T-helper 2 cell (primary cell): ENCODE measurements at places on chromosomes 1 and 21.

GRCh38 chr1:100145116-100145515 lies 12.2 kb downstream of the TRMT13 start:
- no peak for DNase-seq

DNA sequence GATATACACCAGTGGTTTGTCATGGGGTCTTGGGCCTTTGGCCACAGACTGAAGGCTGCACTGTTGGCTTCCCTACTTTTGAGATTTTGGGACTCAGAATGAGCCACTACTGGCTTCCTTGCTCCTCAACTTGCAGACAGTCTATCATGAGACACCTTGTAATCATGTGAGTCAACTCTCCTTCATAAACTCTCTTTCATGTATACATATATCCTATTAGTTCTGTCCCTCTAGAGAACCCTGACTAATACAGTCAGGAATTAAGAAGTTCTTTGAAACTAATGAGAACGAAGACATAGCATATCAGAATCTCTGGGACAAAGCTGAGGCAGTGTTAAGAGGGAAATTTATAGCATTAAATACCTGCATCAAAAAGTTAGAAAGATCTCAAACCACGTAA lies 110.8 kb downstream of the SLC5A9 start:
- no peak for DNase-seq

DNA sequence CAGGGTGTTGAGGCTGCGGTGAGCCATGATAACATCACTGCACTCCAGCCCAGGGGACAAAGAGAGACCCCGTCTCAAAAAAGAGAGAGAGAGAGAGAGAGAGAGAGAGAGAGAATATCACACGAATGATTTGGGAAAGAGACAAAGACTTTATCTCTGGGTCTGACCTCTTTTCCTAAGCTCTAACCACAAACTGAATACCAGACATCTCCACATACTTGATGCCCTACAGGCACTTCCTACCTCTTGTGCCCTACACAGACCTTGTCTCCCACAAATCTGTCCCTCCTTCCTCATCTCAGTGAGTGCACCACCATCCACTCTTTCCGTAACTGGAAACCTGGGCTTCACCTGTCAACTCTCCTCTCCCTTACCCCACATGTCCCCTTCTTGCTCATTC lies 27.0 kb upstream of the PTCH2 start:
- no peak for DNase-seq

- no peak for DNase-seq
Measured at GRCh38 chr1:43524804-43525203, 5.9 kb upstream of the PTPRF start.

DNA sequence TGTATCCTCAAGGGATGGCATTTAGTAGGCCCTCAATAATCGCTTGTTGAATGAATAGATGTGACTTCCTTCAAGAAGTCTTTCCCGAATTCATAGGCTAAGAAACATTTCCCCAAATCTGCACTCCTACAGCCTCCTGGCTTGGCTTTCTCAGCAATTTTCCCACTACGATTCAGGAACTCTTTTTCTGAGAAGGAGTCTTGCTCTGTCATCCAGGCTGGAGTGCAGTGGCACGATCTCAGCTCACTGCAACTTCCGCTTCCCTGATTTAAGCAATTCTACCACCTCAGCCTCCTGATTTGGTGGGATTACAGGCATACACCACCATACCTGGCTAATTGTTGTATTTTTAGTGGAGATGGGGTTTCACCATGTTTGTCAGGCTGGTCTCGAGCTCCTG lies 37.9 kb upstream of the IFFO2 start:
- no peak for DNase-seq

DNA sequence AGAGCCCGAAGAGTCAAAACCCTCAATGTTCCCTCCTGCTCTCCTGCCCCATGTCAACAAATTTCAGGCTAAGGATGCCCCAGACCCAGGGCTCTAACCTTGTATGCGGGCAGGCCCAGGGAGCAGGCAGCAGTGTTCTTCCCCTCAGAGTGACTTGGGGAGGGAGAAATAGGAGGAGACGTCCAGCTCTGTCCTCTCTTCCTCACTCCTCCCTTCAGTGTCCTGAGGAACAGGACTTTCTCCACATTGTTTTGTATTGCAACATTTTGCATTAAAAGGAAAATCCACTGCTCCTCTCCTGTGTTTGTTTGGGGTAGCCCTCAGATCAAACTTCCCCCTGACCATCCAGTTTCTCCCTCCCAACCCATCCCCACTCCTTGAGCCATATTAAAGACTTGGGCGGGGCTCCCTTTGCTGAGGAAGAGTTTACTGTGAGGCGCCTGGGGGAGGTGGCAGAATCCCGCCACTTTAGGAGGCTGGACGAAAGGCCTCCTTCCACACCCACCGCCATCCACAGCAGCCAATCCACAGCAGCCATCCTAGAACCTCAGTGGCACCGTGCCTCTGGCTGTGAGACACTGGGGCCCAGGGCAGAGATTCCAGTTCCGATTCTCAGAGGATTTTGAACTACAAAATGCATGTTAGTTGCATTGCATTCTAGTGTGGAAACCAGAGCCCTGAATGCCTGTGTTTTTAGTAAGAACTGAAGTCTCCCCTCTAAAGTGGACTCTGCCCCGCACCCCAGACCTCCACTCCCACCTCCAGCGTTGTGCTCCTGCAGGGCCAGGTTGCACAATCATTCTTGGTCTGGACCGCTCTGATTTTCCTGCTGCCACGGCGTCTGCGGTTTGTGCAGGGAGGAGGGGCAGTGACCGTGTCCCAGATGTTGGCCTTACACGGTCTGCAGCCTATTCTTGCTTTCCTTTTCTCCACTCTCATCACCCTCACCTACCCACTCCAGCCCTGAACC lies 3.0 kb downstream of the OLFML3 start:
- no peak for DNase-seq

DNA sequence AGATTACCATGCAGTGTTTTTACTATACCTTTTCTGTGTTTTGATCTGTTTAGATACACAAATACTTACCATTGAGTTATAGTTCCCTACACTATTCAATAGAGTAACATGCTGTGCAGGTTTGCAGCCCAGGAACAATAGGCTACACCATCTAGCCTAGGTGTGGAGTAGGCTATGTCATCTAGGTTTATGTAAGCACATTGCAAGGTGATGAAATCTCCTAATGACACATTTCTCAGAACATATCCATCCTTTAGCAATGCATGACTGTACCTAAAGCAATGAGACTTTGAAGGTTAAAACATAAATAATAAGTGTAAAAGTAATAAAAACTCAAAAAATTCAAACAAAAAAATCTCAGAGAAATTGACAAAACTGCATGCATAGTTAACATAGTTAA lies 358.6 kb downstream of the USH2A start:
- DNase-seq: no peak

- DNase-seq: no peak
Measured at GRCh38 chr1:36133484-36133883, 8.5 kb upstream of the COL8A2 start.

DNA sequence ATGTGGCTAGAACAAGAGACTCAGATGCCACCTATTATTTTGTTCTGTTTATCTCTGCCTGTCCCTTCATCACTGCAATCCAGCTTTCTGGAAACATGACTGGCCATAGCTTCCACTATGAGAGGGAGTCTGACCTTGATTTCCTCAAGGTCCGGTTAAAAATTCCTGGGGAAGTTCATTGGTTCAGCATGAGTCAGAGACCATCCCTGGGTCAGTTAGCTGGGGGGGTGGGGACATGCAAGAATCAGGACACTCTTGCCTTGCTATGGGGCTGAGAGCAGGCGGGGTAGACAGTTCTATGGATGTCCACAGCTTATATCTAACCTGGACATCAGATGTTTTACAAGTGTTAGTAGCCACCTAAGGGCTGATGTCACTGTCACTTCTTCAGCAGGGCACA lies 81.1 kb downstream of the TENT5C start:
- no peak for DNase-seq

GRCh38 chr1:3063379-3064295 lies 5.4 kb upstream of the PRDM16 start:
- DNase-seq: no peak

- no peak for DNase-seq
Measured at GRCh38 chr1:171141688-171142415, 43.2 kb upstream of the FMO2 start.

- peak; percentile 2 for DNase-seq
Measured at GRCh38 chr21:46120301-46121285, 22.7 kb downstream of the COL6A2 start.

DNA sequence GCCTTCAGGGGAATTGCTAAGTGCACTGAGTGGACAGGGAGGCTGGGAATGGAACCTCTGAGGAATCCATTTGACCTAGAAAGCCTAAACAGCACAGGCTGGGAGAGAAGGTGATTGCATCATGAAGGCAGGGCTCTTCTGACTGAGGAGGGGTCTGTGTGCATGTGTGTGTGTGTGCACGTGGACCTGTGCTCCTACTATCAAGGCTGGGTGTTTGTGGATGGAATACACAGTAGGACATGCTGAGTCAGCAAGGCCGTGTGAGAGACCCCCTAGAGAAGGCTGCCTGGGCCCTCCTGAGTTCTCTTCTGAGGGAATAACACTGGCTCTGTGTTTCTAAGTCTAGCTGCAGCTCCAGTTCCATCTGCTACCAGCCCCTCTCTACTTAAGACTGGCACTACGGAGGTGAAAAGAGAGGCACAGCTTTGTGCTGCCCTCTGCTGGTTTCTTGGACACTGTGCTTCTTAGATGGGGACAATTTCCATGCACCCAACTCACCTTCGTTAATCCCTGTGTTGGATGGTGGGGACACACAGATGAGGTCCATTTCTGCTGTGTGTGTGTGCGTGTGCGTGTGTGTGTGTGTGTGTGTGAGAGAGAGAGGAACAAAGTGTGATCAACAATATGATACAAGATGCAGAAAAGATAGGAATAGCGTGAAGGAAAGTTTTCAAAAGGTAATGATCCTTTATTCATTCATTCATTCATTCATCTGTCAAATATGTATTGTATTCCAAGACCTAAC lies 6.2 kb upstream of the EFCAB14 start:
- DNase-seq: peak; percentile 47

DNA sequence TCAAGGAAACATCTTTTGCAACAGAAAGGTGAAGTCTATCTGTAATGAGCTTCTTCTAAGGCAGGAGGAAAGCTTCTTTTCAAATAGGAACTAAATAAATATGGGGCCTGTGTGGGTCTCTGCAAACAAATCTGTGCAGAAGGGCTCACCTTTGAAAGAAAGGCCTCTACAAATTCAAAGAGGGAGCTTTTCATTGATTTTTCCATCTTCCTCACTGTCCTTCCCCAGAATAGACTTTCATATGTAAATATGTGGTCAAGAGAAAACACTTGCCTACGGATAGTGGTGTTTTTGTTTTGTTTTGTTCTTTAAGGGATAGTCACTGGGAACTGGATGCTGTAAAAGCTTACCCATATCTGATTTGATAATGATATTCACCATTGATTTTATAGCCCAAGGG lies 223.4 kb downstream of the DSCAM start:
- DNase-seq: no peak

GRCh38 chr1:147080671-147081394 lies 91.4 kb downstream of the PRKAB2 start:
- DNase-seq: no peak

- DNase-seq: no peak
Measured at GRCh38 chr1:230114237-230114651, 47.2 kb downstream of the GALNT2 start.

- DNase-seq: no peak
Measured at GRCh38 chr1:12618965-12619791, 1.2 kb upstream of the DHRS3 start.

DNA sequence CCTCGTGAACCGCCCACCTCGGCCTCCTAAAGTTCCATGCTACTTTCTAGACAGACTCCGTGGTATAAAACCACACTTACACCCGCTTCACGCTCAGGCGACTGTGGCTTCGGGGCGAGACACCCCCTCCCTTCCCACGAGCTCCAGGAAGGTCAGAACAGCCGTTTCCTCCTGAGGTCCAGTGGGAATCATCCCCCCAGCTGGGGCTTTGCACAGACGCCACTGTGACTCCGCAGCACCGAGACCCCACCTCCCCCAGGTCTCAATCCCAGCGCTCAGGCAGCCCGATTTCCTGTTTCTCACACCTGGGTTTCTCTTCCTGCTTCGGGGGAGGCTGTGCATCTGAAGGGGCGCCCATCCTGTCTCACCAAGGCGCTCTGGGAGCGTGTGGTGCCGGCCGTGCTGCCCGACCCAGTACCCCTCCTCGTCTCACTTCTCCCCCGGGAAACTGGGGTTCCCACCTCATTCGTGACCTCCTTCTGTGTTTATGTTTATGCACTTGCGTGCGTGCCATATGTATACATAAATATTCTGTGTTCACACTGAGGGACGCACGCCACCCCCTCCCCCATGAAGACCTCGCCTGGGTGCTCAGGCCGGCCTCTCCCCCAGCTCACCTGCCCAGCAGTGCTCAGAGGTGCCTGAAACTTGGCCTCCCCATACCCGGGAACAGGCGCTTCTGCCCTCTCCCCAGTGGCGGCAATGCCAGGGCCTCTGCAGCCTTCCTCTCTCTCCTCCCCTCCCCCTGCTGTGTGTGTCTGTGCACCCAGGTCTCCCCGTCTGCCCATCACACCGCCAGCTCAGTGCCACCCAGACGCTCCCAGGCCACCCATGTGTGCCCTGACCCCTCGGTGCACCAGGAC lies 14.6 kb downstream of the SLC35E2B start:
- DNase-seq: peak; percentile 41

DNA sequence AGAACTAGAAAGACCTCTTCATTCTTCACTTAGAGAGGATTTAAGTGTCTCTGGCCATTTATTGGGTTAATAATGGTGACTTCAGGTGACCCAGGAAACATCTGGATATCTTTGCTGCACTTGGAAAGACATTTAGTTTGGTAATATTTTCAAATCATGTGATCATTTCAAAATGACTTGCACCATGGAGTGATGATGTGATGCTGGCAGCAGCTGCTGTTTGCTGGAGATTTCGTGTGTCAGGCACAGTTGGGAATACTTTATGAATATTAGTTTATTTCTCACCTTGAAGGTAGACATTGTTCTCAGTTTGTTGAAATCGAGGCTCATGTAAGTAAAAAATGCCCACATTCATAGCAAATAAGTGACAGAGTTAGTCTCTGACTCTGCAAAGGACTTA lies 236.0 kb downstream of the DISC1 start:
- no peak for DNase-seq

DNA sequence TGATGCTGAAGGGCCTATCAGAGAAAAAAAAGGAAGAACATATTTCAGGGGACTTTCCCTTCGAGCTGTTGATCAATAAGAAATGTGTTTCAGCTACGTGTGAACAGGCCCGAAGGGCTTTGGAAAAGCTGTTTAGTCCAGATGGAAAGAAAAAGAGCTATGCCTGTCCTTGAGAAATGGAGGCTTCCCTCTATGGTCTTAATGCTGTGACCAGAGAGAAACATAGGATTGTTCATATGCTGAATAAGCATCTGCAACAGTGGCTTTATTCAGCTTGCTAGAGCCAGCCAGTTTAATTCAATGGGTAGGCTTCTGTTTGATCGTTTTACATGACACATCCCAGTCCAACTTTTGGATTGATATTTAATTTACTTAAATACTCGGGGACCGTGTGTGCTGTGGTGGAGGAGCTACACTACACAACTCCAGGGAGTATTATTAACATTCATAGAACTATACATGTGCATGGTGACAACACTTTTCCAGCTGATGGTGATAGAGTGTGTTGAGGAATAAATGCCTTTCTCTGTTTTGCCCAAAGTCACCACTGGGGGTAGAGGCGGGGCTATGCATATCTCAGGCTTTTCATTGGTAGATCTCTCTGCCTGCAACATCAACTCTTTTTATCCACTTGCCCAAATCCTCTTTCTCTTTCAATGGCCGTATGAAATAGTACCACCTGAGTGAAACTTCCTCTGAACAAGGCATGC lies 106.7 kb upstream of the C8B start:
- DNase-seq: no peak

- no peak for DNase-seq
Measured at GRCh38 chr1:89041119-89041641, 18.5 kb upstream of the GBP3 start.
